ENCODE measurements at places on chromosomes 5 and 9.

DNA sequence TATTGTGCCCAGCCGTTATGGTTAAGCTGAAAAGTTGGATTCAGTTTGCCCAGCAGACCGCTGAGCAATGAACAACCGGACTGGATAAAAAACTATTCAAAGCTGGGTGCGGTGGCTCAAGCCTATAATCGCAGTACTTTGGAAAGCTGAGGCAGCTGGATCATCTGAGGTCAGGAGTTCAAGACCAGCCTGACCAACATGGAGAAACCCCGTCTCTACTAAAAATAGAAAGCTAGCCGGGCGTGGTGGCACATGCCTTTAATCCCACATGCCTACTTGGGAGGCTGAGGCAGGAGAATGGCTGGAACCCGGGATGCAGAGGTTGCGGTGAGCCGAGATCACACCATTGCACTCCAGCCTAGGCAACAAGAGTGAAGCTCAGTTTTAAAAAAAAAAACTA, 318.4 kb downstream of the RAB3C start:
- no peak for DNase-seq

GRCh38 chr9:131776473-131776872, 36.6 kb upstream of the RAPGEF1 start:
- DNase-seq: no peak

DNA sequence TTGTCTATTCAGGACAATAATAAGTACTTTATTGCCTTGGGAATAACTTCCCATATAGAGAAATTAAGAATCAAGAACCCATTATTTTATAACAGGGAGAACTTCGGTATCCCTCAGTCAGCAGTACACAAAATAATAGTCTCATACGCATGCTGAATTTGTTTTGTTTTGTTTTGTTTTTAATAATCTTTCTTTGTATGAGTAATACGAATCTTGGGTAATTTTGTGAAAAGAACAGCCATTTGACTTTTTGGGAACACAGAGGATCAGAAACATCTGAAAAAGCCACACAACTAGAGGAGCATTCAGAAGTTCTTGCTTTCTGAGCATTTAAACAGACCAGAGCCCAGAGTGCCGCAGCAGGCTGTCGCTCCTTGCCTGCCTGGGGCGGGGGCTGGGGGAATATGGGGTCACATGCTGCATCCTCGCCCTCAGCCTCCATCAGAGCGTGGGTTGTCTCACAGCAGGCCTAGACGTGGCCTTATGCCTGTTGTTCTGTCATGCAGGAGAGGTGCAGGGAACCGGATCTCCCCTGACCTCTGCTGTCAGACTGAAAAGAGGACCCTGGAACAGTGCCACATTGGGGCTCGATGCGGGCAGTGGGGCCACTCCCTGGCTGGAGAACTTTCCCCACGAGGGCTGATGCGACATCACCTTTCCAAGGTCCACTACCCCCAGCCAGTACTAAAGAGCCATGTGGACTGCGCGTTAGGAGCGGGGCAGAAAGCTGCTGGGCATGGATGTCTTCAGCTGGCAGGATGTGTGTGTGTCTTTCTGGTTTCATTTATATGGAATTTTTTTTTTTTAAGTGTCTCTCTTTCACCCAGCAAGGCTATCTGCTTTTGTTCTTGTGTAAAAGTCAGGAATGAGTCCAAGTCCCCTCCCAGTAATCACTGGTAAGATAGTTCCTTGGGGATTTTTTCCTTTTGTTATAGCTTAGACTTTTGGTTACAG, 133.4 kb upstream of the OTULINL start:
- DNase-seq: no peak

DNA sequence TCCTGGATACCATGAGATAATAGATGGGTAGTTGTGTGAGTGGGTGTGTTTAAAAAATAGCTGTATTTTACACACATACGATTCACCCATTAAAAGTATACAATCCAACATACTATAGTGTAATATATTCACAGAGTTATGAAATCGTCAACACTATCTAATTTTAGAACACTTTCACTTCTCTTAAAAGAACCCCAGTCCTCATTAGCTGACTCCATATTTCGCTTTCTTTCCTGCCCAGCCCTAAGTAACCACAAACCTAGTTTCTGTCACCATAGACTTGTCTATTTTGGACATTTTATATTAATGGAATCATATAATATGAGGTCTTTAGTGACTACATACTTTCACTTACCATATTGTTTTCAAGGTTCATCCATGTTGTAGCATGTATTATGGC, 63.8 kb upstream of the S1PR3 start:
- DNase-seq: no peak

DNA sequence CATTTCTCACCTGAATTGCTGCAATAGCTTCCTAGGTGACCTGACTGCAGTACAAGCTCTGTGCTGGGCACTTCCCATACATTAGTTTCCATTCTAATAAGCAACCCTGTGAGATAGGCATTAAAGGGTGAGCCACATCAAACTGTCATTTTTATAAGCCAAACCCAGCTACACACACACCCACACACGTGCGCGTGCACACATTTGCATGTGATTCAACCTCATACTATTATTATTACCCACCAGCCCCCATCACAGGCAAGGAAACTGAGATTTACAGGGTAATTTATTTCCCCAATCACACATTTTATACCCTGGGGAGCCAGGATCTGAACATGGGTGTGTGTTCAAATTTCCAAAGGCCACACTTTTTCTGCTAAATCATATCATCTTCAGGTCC, 93.6 kb downstream of the TTLL11 start:
- DNase-seq: no peak

DNA sequence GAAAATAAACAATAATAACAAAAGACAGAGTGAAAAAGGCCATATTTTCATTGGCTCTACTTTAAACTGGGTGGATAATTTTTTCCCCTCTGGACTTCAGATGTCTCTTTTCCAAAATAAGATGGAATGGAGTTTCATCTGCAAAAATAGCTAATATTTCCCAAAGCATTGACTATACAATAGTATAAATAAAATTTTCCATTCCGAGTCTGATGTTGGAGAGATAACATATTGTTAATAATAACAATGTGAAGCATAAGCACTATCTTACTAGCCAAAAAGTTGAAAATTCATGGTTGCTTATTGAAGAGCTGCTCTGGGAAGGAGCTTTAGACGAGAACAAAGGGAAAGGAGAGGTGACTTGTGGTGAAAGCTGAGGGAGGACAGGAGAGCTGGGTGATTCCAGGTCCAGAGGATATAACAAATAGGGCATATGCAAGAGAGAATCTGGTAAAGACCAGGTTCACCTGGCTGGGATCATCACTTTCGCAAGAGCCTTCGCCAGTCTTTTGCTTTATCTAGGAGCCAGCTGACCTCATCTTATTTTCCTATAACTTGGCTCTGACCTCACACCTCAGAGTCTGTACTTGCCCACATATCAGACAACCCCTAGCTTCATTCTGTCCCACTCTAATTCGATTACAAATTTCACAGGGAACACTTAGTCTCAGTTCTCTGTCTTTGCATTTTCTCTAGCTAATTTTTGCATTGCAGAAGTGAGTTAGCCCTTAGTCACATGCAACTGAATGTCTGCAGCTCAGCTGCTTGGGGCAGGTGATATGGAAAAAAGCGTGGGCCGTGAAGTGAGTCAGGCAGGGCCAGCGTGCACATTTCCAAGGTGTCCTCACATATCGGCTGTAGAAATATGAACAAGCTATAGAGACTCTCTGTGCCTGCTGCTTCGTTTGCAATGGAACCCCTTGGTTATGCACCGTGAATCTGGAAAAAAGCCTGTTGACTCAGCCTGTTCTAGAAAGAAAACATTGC, 7.6 kb upstream of the ZNF474 start:
- no peak for DNase-seq

DNA sequence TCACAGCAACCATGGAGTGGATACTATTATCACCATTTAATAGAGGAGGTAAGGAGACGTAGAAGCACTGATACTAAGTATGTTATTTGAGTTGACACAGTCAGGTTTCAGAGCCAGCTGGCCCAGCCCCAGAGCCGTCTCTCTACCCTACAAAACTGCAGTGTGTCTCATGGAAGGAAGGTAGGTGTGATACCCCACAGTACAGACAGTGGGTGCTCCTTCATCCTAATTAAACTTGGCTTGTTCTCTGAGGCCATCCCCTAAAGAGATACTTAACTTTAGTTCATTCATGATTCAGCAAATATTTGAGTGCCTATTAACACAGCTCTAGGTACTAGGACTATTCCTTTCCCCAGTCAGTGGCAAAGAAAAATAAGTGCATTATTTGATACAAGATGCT, 22.6 kb downstream of the PIP5K1B start:
- DNase-seq: no peak

- DNase-seq: no peak
Measured at GRCh38 chr5:128453121-128453520, 84.9 kb downstream of the FBN2 start.

DNA sequence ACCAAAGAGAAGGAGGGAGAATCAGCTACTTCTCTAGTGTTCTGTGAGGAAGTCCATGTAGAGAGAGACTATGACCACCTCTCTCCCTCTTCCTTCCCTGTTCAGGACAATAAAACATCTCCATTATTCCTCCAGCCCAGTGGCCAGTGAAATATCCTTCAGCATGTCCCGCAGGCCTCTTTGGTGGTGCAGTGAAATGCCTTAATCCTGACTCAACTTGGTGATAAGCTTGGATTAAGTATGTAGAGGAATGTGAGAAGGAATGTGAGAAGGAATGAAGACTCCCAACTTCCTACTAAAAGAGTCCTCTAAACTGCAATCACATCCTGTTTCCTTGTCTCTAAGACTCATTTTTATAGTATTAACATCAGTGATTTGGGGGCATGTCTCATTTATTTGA, 167.3 kb downstream of the TRPM3 start:
- no peak for DNase-seq

DNA sequence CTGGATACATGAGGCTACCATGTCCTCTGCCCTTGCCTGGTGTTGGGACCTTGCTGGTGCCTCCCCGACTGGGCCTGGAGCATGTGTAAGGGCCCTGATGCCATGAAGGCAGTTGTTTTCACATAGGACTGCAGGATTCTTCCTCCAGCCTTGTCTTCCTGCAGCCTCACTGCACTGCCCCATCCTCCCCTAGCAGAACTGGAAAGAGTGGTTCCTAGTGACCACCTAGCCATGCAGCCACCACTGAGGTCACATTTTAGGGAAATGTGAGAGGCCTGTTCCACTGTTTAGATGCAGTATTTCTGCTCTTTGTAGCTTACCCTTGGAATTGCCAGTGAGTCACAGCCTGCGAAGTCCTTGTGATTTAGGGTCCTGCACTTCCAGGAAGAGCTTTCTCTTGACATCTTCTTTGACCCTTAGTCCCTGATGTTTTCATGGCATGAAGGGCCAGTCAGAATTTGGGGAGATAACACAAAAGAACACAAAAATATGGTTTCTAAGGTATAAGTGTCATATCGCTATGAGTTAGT, 24.2 kb upstream of the TNFAIP8 start:
- DNase-seq: no peak

GRCh38 chr9:122164286-122164685, 4.6 kb downstream of the MORN5 start:
- DNase-seq: no peak

DNA sequence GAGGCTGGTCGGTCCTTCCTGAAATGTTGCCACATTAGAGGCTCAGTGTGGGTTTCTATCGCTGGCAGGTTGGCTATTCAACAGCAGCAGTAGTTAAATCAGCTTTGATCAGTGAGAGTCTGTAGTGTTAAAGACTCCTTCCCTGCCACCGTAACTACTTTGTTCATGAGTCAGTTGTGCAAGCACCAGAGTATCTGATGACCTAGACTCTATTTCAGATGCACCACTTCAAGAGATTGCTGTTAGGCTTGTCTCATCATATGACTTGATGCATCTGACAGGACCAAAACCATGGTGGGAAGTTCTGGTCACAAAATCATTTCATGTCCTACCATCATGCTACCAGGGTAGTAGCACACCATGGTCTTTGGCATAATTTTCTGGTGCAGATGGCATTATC, 482.7 kb upstream of the MPDZ start:
- DNase-seq: no peak

- no peak for DNase-seq
Measured at GRCh38 chr9:79480639-79481038, 91.1 kb upstream of the TLE4 start.

DNA sequence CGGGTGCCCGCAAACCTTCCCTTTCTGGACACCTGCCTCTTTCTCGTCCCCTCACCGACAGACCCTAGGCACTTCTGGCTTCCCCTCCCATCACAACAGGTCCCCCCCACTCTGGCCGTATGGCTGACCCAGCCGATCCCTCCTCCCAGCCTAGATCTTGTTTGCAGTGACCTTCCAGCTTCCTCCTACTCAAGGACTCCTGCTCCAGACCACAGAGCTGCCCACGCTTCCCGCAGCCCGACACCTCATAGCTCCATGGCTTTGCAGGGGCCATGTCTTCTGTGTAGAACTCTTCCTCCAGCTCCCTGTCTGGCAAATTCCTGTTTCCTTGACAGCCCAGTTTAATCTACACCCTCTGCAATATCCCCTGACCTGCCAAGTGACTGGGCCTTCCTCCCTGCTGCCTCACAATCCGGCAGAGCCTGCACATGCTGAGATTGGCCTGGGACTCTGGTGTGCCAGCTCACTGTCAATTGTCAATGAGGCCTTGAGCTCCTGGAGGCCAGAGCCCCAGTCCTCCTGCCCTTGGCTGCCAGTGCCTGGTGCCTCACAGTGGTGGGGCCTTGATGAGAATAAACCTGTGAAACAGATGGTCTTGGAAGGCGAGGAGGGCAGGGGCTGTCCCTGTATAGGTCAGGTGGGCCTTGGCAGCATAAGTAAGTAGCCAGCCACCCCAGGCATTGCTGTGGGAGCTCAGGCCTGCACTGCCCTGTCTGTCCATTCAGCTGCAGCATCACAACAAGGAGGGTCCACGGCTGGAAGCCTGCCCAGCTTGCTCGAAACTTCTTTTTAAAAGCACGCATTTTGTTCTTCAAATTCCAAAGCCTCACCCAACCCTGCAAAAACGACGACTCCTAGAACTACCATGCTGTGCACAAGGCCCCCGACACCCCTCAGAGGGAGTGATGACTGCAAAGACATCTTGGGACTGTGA, 50.5 kb downstream of the GADD45G start:
- no peak for DNase-seq

DNA sequence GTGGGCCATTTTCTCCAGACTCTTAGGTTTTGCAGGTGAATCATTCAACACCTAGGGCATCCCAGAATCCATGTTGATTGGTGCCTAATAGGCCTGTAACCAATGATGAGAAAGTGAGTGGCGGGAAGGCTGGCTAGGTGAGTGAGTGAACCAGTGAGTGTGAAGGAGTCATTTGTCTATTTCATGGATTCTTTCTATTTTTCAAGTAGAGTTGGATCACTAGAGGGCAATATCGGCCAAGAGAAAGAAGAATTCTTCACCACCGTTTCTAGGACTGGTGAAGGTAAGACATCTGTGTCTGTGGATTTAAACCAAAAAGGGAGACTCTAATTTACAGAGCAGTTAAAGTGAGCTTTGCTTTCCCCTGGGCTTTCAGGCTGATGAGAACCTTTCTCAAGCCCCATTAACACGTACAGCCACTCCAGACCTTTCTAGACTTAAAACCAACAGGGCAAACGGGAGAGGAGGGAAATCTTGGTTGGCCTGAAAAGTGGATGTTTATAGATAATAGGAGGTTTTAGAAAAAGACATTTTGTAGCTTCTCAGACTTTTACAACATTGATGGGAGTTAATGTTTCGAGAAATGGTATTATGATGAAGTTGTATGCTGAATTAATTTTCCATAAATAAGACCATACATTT, 114.3 kb upstream of the IL12B start:
- no peak for DNase-seq

- DNase-seq: no peak
Measured at GRCh38 chr5:133820507-133820906, 147.9 kb downstream of the C5orf15 start.

GRCh38 chr9:120910643-120911042, 16.0 kb downstream of the TRAF1 start:
- DNase-seq: no peak

GRCh38 chr9:79300068-79300467, 271.7 kb upstream of the TLE4 start:
- no peak for DNase-seq
